ENCODE measurements at places on chromosomes 11 and 22. TPM values are rescaled to one million over a fixed set of nuclear protein-coding genes. Genes with fewer than 3 reads are reported as not detected.

- peaks cover 2% of the 10 kb centered on the region for H3K4me1 ChIP-seq
- peaks cover 6% of the 10 kb centered on the region for H3K36me3 ChIP-seq
- no peak overlapping the region for H3K4me3 ChIP-seq
- no peak for DNase-seq
Observed at GRCh38 chr11:14132312-14132711, 169.8 kb downstream of the SPON1 start.

GRCh38 chr11:8777907-8778767 is 95.5 kb downstream of the RPL27A start:
- no peak for DNase-seq
- H3K36me3 ChIP-seq, result peaks cover 5% of the 10 kb centered on the region
- no peak overlapping the region for H3K27ac ChIP-seq
- H3K4me1 ChIP-seq, result peaks cover 8% of the 10 kb centered on the region
- no peak overlapping the region for H3K4me3 ChIP-seq

- H3K27ac ChIP-seq, result no peak within 1 kb of the TSS
- DNase-seq, result peak; percentile 36
- no peaks in the 10 kb centered on the region for H3K36me3 ChIP-seq
- peak within 1 kb of the TSS; percentile 86 for H3K4me3 ChIP-seq
- peaks cover 8% of the 10 kb centered on the region for H3K4me1 ChIP-seq
Observed at GRCh38 chr22:43110444-43110926, at the start of gene BIK. TSS of gene BIK (plus strand) at chr22:43110750. CDS start at chr22:43124023, 13,273 bp downstream.

GRCh38 chr11:72352859-72353551 is 81.3 kb downstream of the CLPB start:
- peaks cover 14% of the 10 kb centered on the region for H3K4me1 ChIP-seq
- H3K27me3 ChIP-seq, result no peaks in the 10 kb centered on the region
- H3K4me3 ChIP-seq, result no peak overlapping the region
- no peak for DNase-seq

DNA sequence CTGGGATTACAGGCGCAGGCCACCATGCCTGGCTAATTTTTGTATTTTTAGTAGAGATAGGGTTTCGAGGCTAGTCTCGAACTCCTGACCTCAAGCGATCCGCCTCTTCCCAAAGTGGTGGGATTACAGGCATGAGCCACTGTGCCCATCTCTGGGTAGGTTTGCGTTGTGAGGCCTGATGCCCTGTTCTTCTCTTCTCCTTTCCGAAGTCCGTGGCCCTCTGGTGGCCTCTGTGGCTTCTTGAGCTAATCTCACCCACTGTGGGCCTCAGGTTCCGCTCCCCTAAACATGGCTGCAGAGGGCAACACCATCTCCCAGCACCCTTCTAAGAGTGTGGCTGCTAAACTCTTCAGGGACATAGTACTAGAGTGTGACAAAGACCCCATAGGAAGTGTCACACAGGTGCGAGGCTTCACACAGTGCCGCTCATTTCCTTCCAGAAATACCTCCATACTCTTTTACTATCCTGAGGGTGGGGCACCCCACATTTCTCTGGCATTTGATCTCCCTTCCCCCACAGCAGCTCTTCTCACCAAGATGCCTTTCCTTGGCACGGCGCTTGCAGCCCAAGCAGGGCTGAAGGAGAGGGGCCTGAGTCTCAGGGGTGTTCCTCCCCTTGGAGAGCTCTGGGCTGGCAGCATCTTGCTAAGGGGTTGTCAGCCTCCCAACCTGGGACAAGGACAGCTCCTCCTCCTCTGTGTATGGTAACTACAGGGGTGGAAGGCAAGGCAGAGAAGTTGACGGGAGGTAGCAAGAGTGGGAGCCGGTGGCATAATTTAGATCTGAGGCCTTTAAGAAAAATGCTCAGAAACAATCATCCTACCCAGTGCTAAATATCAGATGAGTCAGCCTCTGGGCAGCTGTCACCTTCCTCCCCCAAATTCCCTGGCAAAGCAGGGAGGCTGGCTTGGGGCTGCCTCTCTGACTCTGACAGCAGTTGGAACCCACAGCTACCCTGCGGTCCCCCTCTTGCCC is 6.1 kb downstream of the THY1 start:
- no peak overlapping the region for H3K27ac ChIP-seq
- DNase-seq, result no peak
- H3K4me3 ChIP-seq, result no peak overlapping the region
- H3K4me1 ChIP-seq, result peaks cover 6% of the 10 kb centered on the region
- H3K27me3 ChIP-seq, result peaks cover 46% of the 10 kb centered on the region
- peaks cover 3% of the 10 kb centered on the region for H3K36me3 ChIP-seq

OR4D5 gene
- total RNA-seq, result not detected

MEI1 gene
- 60.9 TPM for total RNA-seq

GRCh38 chr11:86481399-86481798 is 106.7 kb downstream of the CCDC81 start:
- H3K4me1 ChIP-seq, result no peaks in the 10 kb centered on the region
- no peak overlapping the region for H3K27ac ChIP-seq
- no peak for DNase-seq
- H3K4me3 ChIP-seq, result no peak overlapping the region
- H3K27me3 ChIP-seq, result no peaks in the 10 kb centered on the region
